Adrenal gland (tissue), 19 donors: ENCODE measurements at places on chromosomes 7 and 10.

GRCh38 chr10:63140077-63140476 is 6.9 kb downstream of the NRBF2 start:
- no peak for DNase-seq

DNA sequence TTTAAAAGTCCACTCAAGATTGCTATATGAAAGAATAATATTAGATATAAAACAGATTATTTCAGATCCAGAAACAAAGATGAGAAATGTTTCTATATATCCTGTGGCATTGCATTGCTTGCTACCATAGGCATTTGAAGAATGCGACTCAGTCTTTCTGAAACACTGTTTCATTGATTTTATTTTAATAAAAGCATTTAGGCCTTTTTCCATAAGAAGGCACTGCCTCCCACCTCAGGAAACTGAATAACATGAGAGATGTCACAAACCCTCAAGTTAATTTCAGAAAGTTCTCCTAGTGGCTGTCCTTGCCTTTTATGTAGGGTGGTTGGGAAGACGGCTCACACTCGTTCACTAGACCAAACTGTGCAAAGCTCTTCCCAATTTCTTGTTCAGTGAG is 23.3 kb downstream of the PRPS1L1 start:
- DNase-seq = no peak

DNA sequence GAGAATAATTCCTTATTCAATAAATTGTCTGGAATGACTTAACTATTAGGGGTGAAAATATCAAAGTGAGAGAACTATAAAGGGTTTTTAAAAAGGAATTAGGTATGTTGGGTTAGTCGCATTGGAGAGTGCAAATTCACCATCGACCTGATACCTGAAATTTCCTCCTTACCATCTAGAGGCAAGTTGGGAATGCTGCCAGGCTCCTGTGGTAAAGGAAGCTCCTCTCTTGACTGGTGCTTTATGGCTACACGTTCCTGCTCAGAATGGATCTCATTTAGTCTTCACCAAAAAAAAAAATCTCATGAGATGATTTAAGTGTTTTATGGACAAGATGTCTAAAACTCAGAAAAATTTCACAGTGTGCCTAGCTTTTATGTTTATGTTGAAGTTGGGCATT is 129.8 kb downstream of the EGFR start:
- no peak for DNase-seq

DNA sequence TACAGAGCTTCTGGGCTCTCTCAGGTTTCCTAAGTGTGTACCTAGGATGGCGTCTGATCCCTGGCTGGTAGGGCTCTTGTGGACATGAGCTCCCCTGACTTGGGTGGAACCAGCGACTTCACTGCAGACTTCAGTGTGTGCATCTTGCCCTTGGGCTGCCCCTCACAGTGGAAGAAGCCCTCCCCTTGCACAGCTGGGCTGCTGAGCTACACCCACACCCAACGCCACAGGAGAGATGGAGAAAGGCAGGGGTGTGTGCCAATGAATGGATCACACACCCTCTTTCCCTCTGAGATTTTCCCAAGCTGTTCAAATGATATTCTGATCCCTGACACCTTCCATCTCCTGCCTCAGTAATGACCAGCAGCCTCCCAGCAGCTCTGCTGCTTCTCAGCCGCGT is 296.7 kb downstream of the GFRA1 start:
- DNase-seq = no peak

DNA sequence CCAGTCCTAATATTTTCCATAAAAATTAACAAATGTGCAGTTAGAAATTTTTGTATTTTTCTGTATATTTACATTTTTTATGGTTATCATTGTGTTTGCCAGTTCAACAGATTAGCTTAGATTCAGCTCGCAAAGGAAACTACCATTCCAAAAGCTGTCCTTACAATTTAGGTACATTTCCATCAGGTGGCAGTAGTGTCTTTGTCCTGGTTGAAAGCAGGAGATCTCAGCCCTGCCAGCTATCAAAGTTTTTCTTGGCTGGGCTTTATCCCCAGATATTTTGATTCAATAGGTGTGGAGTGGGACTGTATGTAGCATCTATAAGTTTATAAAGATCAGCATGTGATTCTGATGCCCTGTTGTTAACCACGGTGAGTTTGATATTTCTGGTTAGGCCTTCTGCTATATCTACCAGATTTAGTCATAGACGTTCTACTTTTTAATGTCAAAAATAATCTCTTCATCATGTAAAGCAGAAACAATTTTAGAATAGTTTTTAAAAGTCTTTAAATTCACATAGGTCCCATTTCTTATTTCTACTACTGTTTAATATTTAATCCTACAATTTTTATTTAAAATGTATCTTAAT is 15.5 kb upstream of the ICA1 start:
- no peak for DNase-seq

- DNase-seq = no peak
Measured at GRCh38 chr10:75395066-75395931, 6.3 kb downstream of the ZNF503 start.

DNA sequence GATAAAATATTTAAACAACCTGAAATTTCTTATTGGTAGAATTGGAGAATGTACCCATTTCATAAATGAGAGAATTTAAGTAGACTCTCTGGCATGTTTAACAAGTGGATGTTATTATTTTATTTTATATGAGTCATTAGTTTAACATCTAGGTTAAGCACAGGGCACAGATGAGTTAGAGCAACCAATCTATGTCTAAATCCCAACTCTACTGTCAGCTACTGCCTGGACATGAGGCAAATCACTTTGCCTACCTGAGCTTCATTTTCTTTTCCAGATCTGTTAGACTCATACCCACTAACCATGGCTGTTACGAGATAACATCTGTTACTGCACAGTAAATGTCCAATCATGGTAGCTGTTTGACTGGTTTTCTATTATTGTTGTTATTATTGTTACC is 251.1 kb downstream of the INHBA start:
- DNase-seq = no peak

DNA sequence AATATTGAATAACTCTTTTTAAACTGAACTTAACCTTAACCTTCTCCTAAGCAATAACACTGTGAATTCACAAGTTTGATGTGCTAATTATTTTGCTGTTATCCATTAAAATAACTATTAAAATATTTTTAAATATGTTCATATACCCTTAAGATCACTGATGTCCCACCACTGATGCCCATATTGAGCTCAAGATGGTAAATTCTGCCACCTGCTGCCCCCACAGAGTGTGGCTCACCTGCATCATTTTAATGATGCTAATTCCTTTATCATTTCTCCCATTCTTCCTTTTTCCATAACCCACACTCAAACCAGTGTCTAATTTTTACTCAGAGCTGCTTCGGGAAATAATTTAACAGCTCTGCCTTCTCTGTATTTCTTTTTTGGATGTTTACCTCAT is 82.3 kb upstream of the ARID5B start:
- no peak for DNase-seq

DNA sequence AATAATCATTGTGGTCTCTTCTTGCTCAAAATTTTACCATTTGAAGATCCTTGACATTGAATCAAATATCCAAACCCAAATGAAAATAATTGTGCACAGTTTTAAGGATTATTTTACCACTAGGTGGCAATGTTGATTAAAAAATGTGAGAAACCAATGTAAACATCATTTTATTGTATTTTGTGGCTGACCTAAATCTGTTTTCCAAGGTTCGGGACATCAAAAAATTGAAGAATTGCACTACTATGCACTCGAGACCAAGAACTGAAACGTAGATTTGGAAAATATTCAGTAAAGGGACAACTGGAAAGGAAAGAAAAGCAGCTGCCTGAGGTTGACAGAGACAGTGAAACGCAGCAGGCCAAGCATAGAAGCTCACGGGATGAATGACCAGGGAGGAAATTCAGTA is 259.3 kb downstream of the SNX13 start:
- DNase-seq = no peak

DNA sequence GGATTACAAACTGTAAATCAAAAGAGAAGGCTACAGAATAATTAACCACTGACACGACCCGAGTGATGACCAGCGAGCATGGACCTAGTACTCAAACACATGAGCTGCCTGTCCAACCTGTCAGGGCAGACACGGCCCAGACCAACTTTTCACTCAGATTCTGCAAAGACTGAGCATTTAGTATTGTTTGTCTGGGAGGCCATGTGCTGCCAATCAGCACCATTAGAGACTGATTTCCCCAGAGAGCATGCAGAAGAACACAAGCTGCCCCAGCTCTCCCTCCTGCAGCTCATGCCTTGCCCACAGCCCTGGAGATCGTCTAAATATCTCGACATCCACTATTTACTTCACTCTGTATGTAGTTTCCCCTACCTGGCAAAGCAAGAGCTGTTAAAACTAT is 172.6 kb upstream of the INHBA start:
- DNase-seq = no peak

DNA sequence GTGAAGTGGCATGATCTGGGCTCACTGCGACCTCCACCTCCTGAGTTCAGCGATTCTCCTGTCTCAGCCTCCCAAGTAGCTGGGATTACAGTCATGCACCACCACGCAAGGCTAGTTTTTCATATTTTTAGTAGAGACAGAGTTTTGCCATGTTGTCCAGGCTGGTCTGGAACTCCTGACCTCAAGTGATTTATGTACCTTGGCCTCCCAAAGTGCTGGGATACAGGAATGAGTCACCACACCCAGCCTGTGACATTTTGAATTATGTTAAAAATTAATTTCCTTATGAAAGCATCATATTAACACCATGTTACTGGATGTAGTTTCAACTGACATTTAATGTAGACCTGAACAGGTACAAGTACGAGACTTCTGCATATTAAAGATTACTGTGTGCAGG is 24.3 kb downstream of the ABCB4 start:
- DNase-seq = no peak

DNA sequence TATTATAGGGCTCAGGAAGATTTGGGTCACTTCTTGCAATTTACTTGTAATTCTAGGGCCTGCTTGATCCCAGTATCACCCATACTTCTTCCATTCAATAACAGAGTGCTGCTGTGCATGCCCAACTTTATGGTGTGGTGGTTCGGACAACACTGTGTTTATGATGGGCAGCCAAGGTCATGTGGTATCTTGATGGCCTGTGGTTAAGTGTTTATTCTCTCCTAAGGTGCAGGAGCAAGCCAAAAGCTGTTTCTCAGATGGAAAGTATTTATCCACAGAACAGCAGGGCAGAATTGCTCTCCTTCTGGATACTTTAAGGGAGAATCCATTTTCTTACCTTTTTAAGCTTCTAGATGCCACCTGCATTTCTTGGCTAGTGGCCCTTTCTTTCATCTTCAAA is 433.8 kb downstream of the SH2D4B start:
- DNase-seq = no peak

DNA sequence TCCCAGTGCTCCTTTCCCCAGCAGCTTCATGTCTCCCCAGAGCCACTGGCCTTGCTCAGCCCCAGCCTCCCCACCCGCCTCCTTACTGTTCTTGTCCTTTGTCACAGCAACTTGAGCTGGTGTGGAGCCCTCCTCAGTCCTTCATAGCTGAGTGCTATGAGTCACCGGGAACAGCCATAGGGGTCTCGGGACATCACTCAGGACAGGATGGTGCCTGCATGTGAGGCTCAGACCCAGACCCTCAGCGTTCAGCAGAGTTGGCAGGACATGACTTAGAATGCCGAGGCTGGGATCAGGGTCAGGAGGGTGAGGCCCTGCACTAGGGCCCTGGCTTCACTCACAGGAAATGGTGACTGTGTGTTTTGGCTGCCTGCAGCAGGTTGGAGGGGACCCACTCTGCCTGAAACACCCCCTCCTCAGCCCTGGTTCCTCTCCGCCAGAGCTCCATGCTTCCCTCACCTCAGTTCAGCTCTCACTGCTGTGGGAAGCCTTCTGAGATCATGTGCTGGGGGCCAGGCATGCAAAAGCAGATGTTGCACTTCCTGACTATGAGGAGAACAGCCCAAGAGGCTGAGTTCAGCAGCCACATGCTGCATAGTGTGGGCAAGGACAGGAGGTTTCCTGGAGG is 40.7 kb upstream of the GJD4 start:
- peak; percentile 25 for DNase-seq

DNA sequence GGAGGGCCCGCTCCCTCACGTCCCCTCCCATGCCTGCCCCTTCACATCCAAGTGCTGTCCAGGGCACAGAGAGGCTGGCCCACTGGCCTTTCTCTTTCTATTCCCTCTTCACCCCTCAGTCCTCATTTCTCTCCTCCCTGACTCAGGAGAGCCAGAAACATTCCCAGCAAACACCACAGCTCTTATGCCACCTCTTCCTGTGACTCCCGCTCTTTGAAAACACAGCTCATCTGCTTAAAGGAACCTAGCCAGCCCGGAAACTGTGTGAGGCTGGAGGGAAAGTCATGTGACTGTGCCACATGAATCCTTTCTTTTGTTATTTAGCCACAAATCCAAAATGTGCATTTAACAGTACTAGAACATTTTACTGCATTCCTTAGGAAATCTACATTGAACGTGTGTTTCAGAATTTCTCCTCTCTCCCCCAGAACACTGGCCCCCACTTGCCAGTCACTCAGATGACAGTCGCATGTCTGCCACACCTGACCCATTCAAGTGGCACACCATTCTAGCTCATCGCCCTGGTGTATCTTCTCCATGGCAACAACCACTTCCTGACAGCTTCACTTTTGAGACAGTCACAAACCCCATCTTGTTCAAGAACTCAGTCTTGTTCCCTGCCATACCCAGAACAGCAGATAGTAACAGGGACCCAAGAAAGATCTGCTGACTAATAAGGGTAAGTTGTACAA is 42.8 kb downstream of the GRB10 start:
- DNase-seq = no peak

DNA sequence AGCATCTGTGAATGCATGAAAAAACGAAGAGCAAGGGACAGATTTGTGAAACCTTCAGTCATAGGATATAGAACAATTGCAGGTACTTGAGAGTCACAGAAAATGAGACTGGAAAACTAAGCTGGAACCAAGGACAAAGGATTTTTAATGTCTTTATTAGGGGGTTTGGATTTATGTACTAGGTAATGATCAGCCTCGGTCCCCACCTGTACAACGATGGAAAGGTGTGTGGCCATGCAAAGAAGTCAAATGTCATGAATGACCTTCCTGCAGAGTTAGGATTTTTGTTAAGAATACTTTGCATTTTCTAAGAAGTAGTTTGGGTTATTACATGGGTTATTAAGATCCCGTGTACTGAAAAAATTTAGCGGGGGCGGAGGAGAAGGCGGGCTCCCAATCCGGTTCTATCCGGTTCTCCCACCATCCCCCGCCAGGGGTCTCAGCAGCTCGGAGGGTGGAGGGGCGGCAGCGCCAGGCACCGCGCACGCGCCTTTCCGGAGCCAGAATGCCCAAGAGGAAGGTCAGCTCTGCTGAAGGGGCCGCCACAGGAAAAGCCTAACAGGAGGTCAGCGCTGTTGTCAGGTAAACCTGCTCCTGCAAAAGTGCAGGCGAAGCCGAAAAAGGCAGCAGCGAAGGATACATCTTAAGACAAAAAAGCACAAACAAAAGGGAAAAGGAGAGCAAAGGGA is 327.5 kb upstream of the PLXDC2 start:
- DNase-seq = peak; percentile 30

DNA sequence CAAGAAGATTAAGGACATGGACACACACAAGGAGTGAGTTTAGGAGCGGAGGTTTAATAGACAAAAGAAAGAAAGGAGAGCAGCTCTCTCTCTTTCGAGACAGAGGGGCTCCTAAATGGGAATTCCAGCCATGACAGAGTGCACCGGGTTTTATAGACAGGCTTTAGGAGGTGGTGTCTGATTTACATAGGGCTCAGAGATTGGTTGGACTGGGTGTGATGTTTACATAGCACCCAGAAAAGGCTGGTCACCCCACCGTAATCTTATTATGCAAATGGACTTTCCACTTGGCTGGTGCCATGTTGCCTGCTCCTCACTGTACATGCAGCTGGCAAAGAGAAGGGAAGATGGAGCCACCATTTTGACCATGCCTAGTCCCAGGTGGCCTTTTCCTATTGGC is 28.4 kb upstream of the MRC1 start:
- DNase-seq = no peak

- DNase-seq = no peak
Measured at GRCh38 chr7:22454446-22454845, 45.5 kb downstream of the STEAP1B start.
